ENCODE measurements at places on chromosomes 1 and 21. TPM values are rescaled to one million over a fixed set of nuclear protein-coding genes. Genes with fewer than 3 reads are reported as not detected.
A peak's percentile ranks its signal among the peaks of the same experiment; 100 is the strongest.

GRCh38 chr1:94551449-94551848 lies 9.9 kb upstream of the F3 start:
- DNase-seq: no peak
- no peaks in the 10 kb centered on the region for H3K4me1 ChIP-seq
- H3K27ac ChIP-seq: no peak overlapping the region
- H3K4me3 ChIP-seq: no peak overlapping the region
- peaks cover 30% of the 10 kb centered on the region for H3K27me3 ChIP-seq

DNA sequence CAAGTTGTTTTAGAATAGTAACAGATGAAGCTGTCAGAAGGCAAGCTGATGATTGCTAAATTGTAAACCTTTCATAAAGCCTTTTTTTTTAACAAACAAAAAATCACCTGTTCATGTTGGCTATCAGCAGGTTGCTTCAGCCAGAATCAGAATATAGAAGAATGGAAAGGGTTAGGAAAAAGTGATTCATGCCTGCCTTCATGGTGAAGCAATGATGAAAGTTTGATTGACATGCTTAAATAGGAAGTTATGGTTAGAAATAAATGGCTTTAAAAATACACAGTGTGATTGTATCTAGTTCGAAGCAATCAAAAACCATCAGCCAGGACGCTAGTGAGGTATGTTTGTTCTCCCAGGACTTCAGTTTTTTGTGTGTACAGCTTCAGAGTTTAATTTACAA lies 37.9 kb downstream of the GABPA start:
- DNase-seq: no peak
- peak overlapping the region; percentile 51 for H3K27ac ChIP-seq
- peaks cover 2% of the 10 kb centered on the region for H3K4me1 ChIP-seq
- H3K36me3 ChIP-seq: no peaks in the 10 kb centered on the region
- H3K4me3 ChIP-seq: no peak overlapping the region
- H3K27me3 ChIP-seq: no peaks in the 10 kb centered on the region

DNA sequence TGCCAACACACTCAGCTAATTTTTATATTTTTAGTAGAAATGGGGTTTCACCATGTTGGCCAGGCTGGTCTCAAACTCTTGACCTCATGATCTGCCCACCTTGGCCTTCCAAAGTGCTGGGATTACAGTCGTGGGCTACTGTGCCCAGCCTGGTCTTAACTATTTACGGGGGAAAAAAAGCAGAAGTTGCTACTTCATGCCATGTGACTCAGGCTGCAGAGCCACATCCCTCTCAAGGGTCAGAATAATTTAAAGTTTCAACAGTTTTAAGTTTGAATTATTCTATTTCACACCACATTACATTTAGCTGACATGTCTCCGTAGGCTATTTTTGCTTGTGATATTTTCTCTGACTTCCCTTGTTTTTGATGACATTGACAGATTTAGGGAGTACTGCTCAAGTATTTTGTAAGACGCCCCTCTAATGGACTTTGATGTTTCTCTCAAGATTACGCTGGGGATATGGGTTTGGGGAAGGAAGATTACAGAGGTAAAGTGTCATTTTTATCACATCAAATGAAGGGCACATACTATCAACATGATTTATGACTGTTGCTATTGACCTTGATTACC lies 14.6 kb upstream of the AGBL4 start:
- H3K27me3 ChIP-seq: peaks cover 13% of the 10 kb centered on the region
- H3K27ac ChIP-seq: no peak overlapping the region
- no peaks in the 10 kb centered on the region for H3K4me1 ChIP-seq
- no peak for DNase-seq

DNA sequence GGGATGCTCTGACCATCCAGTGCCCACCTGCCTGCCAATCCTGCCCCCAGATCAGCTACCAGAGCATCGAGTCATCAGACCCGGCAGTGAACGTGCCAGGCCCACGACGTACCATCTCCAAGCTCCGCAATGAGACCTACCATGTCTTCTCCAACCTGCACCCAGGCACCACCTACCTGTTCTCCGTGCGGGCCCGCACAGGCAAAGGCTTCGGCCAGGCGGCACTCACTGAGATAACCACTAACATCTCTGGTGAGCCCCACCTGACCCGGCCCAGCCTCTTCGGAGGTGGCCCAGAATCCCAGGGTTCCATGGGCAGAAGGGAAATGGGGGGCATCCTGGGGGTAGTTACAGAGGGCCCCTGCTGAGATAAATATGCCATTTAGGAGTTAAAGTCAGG lies 43.1 kb downstream of the PTPRU start:
- H3K4me3 ChIP-seq: no peak overlapping the region
- H3K27ac ChIP-seq: no peak overlapping the region
- no peak for DNase-seq
- H3K36me3 ChIP-seq: no peaks in the 10 kb centered on the region
- peaks cover 6% of the 10 kb centered on the region for H3K4me1 ChIP-seq

GRCh38 chr1:94463765-94464330 lies 45.7 kb downstream of the ABCD3 start:
- no peak overlapping the region for H3K27ac ChIP-seq
- peaks cover 4% of the 10 kb centered on the region for H3K36me3 ChIP-seq
- no peaks in the 10 kb centered on the region for H3K27me3 ChIP-seq
- H3K4me1 ChIP-seq: no peaks in the 10 kb centered on the region

- peaks cover 53% of the 10 kb centered on the region for H3K4me1 ChIP-seq
- peak overlapping the region; percentile 13 for H3K27ac ChIP-seq
- peak overlapping the region; percentile 66 for H3K4me3 ChIP-seq
- no peak for DNase-seq
- H3K36me3 ChIP-seq: peaks cover 61% of the 10 kb centered on the region
Measured at GRCh38 chr1:37575692-37576091, 19.0 kb downstream of the DNALI1 start.

GRCh38 chr1:212544110-212544509 lies 64.5 kb upstream of the ATF3 start:
- H3K27me3 ChIP-seq: peaks cover 13% of the 10 kb centered on the region
- H3K36me3 ChIP-seq: no peaks in the 10 kb centered on the region
- H3K4me1 ChIP-seq: no peaks in the 10 kb centered on the region

DNA sequence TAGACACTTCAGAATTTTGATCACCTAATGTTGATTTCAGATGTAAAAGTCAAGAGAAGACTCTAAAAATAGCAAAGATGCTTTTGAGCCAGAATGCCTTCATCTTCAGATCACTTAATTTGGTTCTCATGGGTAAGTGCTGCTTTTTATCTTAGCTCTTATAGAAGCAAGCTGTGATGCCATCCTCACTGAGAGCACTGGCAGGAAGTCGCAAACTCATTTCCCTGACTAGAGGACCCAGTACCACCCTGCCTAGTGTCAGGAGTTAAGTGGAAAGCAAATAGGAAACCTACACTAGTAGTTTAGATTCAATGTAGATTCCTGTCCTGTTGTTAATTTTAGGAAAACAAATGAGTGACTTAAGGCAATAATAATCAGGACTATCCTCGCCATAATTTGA lies 12.1 kb downstream of the IFNAR2 start:
- H3K4me3 ChIP-seq: peak overlapping the region; percentile 48
- no peaks in the 10 kb centered on the region for H3K27me3 ChIP-seq
- peaks cover 13% of the 10 kb centered on the region for H3K36me3 ChIP-seq
- H3K27ac ChIP-seq: peak overlapping the region; percentile 66

Gene RGS13
- total RNA-seq: 1.1 TPM

Gene PTPRU
- 1.3 TPM for total RNA-seq

Gene CLCA4
- total RNA-seq: not detected

- peaks cover 30% of the 10 kb centered on the region for H3K4me1 ChIP-seq
- DNase-seq: no peak
- peaks cover 19% of the 10 kb centered on the region for H3K36me3 ChIP-seq
- peak overlapping the region; percentile 90 for H3K27ac ChIP-seq
- peaks cover 3% of the 10 kb centered on the region for H3K27me3 ChIP-seq
Measured at GRCh38 chr1:112957133-112957812, 1.3 kb upstream of the SLC16A1 start.

DNA sequence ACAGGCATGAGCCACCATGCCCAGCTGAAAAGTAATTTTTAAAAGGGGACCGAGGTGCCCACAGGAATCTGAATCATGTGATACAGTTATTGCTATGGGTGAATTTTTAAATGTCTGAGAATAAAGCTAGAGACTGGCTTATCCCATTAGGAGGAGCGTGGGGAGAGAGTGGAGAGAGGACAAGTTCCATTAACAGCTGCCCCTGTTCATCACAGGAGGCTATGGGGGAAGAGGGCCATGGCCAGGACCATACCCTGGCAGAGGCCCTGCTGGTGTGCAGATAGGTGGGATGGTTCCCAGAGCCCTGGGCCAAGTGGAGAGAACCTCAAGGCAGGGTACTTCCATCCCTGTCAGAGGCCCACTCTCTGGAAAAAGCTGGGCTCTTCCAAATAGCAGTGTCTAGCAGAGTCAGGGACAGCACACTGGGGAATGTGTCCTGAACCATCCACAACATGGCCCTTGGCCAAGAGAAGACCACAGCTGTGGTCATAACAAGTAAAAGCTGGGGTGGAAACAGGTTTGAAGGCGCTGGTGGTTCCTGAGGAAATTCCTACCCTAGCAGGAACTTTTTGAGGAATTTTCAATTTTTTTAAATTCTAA lies 13.7 kb upstream of the ZNF691 start:
- no peak overlapping the region for H3K4me3 ChIP-seq
- no peaks in the 10 kb centered on the region for H3K4me1 ChIP-seq
- H3K27me3 ChIP-seq: no peaks in the 10 kb centered on the region
- DNase-seq: no peak
- no peaks in the 10 kb centered on the region for H3K36me3 ChIP-seq

All from natural killer cell treated with Interleukin-12 subunit alpha and Interleukin-12 subunit beta and Interleukin-15 and Interleukin-18, amount 100 ng/mL, for 72 hours (primary cell).